ENCODE measurements at places on chromosomes 6 and 20.

GRCh38 chr20:62637521-62638054 is 4.7 kb upstream of the SLCO4A1 start:
- DNase-seq = no peak

- DNase-seq = no peak
These were observed 375.2 kb downstream of the CD109 start for GRCh38 chr6:74071214-74071613.

GRCh38 chr6:29953001-29953441 is 10.7 kb downstream of the HLA-A start:
- DNase-seq = no peak

DNA sequence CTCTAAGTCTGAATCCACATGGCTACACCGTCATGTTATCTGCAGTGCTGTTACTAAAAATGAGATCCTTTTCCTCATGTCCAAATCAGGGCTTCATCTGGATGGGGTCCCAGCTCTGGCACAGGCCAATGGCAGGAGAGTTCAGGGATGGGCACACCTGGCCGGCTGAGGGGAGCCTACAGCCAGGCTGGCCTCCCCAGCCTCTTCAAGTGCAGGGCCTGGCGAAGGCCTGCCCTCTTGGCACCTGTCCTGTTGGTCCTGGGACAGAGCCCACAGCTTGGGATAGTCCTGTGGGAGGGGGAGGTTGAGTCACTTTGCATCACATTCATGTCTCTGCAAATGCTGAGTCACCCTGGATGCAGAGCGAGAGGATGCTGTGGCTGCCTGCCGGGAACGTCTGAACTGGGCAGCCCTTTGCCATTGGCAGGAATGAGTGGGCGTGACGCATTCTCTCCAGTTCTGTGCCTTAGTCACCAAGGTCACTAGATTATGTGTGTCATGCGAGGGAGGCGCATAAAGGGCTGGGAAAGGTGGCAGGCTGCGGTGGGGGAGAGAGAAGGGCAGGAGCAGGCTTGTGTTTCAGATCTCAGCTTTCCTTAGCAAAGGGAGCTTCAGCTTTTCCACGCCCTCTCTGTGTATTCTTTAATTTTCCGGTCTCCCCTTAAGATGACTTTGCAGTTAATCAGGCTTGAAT is 223.2 kb upstream of the ECI2 start:
- no peak for DNase-seq

- DNase-seq = no peak
These were observed 5.1 kb upstream of the DBNDD2 start for GRCh38 chr20:45402946-45403345.

DNA sequence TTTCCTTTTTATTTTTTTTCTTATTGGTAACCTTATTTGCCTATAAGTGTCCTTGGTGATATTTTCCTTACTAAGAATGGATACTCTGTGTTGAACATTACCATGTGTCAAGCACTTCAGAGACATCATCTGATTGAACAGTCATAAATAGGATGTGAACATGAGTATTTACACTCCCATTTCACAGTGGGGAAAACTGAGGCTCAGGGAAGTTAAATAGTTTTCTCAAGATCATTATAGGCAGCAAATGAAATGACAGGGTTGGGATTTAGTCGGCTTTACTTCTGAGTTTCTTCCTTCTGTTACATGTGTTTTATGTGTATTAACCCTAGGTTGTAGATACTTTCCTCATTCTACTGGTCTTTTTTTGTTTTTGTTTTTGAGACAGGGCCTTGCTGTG is 35.3 kb downstream of the TPX2 start:
- no peak for DNase-seq

DNA sequence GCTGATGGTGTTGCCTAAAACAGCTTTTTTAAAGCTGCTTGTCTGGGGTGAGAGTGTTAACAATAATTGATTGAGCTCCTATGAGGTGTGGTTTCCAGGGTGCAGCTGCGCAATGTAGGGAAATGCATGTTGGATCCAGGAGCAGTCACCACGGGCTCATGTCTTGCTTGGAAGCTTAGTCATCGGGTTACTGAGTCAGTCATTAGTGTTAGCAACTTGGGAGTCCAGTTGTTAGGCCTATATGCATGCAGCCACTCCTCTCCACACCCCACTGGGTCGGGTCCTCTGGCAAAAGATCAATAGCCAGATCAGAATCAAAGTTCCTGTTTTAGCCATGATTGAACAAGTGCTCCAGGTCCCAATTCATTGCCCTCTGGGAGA is 271.7 kb upstream of the CHD6 start:
- no peak for DNase-seq

- DNase-seq = no peak
These were observed 309.5 kb downstream of the RNGTT start for GRCh38 chr6:88653936-88654335.

- DNase-seq = no peak
These were observed 6.9 kb upstream of the RBPJL start for GRCh38 chr20:45299786-45300185.

Data from activated CD4-positive, alpha-beta T cell treated with anti-CD3 and anti-CD28 coated beads, Interleukin-2, amount 10 ng/mL, durations not matched to agents 24 days and 14 days (primary cell).